CD4-positive, alpha-beta memory T cell (primary cell): ENCODE measurements at places on chromosomes 1 and 21. TPM values are rescaled to one million over a fixed set of nuclear protein-coding genes. Genes with fewer than 3 reads are reported as not detected.

Gene PLA2G2F
- not detected for total RNA-seq

Gene AMY1B
- total RNA-seq, result not detected

Gene MLLT11
- 4.9 TPM for total RNA-seq

Gene MMP23B
- 3.7 TPM for total RNA-seq

Gene SELL
- total RNA-seq, result 396 TPM

Gene HUNK
- total RNA-seq, result 0.44 TPM

Gene SPRR3
- not detected for total RNA-seq

DNA sequence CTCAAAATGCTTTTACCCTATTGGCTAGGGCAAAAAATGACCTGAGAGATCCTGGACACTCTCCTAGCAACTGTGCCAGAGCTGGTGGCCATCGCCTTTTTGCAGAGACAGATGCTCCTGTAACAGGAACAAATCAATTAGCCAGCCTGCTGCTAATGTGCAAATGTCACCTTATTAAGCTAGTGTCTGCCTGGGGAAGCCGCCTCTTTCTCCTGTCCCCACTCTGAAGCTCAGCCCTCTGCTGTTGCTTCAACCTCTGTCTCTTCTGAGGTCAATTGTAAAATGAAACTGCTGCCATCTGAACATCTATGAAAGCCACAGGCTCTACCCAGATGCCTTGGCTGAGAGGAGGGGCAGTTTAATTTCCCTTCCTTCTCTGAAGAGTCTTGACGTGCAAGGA is 85.5 kb upstream of the CACNA1E start:
- peak; percentile 54 for DNase-seq

DNA sequence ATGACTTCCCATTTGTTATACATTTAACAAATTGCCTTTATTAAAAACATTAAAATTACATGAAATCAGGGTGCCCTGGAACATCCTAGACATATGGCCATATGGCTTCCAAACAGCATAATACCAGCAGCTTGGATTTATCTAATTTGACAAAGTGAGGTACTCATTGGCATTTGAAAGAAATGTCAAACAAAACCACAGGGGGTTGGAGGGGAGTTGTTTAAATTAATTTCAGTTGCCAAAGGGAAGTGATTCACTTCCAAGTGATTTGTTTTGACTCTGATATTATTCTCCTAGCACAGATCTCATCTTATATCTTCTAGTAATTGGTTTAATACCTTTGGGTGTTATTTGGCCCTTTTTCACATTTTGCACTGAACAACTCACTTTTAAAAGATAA is 24.5 kb upstream of the POU2F1 start:
- DNase-seq, result no peak

- DNase-seq, result no peak
Observed at GRCh38 chr1:97767381-97767780, 153.5 kb downstream of the DPYD start.

GRCh38 chr1:3577300-3577699 is 34.0 kb downstream of the MEGF6 start:
- no peak for DNase-seq

DNA sequence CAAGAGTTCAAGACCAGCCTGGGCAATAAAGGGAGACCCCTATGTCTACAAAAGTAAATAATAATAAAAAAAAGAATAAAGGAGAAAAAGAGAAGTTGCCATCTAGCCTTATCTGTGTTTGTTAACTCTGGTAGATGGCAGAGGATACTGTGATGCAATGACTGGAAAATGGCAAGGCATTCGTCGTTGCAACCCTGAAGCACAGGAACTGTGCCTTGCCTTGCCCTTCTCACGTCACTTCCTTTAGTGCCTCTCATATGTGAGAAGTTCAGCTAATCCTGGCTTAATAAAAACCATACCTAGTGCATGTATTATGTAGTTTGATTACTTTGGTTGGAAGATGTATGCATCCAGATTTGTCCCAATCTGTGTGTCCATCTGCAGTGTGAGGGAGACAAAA is 25.8 kb upstream of the PIGC start:
- no peak for DNase-seq

DNA sequence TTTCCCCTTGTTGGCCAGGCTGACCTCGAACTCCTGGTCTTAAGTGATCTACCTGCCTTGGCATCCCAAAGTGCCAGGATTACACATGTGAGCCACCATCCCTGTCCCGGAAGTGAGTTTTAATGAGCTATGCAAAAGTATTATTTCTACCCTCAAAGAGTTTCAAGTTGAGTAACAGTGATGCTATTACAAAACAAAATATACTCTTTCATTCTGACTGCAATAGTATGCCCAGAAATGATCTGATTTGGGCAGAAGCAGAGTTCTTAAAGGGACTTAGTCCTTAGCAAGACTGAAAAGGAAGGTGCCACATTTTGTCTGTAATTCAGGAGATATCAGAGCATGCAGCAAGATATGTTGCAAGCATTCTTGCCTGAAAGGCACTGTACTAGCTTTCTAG is 375.4 kb downstream of the NUF2 start:
- no peak for DNase-seq

GRCh38 chr1:26145041-26145959 is 13.6 kb upstream of the FAM110D start:
- DNase-seq, result peak; percentile 74

DNA sequence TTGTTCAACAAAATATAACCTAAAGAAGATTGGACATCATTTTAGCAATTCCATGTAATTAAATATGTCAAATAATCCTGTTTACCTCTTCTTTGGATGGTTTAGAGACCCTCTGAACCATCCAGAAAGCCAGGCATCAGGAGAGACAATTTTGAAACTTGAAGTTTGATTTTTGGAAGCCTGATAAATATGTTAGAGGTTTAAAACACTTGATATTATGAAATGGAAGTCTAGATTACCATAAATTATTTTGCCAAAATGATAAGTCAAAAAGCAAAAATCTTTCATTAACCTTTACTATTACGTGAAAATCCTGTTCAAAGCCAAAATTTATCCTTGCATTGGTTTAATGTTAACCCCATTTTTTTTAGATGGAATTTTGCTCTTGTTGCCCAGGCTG is 43.5 kb downstream of the CCDC30 start:
- DNase-seq, result no peak

DNA sequence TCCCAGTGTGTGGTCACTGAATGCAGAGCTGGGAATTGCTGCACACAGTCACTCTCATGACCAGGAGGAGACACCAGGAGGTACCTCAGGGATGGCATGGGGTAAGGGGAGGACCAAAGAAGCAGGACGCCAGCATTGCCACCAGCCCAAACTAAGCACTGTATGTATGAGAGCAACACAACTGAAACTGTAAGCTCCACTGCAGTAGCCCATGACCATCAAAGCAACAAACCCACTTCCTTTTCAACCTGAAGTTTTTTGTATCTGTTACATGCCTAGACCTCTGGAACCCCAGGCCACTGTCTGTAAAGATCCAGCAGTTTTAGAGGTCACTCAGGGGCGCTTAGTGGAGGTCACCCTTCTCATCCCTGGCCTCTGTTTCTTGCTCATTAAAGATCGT is 164.3 kb downstream of the SETD4 start:
- no peak for DNase-seq

DNA sequence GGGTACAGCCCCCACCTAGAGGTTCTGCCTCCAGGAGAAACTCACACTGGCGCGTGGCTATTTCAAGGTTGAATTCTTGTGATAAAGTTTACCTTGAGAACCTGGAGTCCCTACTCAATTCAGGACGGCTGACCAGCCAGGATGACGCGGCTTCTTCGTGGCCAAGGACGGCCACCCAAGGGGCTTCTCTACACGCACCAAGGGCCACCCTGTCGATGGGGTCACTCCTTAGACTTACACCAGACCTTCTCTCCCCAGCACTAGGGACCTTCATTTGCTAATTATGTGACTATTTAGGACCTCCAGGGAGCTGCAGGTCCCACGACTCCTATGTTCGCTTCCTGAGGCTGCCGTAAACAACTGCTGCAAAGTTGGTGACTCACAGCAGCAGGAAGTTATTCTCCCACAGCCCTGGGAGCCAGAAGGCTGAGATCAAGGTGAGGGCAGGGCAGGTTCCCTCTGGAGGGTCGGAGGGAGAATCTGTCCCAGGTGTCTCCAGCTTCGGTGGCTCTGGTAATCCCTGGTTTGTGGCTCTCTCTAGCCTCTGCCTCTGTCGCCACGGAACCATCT is 135.9 kb downstream of the NPHP4 start:
- DNase-seq, result no peak

- no peak for DNase-seq
Observed at GRCh38 chr1:113834716-113835115, 22.4 kb upstream of the RSBN1 start.

DNA sequence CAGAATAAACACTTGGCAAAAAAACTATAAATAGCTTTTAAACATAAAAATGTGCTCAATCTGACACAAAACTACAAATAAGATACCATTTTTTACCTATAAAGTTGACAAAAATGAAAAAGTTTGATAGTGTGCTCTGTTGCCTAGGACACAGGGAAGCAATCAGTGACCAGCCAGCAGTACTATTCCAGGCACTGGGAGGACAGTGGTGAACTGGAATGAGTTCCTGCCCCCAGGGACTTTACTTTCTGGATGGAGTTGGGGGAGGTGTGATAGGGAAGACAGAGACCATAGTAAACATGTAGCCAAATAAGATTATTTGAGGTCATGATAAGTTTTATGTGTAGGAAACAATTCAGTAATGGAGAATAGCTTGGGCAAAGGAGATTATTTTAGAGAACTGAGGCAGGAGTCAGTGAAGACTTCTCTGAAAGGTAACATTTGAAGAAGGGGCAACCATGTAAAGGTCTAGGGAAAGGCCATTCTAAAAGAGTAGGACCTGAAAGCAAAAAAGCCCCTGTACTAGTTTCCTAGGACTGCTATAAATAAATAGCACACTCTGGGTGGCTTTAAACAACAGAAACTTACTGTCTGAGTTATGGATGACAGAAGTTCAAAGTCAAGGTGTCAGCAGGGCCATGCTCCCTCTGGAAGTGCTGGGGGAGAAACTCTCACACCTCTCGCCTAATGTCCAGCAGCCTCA is 42.0 kb downstream of the EEIG2 start:
- DNase-seq, result no peak

DNA sequence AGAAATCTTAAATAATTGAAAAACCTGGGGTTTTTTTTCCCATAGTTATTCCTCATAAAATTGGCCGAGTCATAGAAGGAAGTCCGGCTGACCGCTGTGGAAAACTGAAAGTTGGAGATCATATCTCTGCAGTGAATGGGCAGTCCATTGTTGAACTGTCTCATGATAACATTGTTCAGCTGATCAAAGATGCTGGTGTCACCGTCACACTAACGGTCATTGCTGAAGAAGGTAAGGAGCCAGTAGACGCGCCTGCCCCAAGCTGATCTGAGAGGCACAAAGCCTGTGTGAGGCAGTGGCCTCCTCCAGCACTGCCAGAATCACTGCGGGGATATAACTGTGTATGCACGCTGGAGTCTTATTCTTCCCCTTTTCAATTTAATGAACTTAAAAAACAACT is 100.3 kb downstream of the PHTF1 start:
- no peak for DNase-seq

DNA sequence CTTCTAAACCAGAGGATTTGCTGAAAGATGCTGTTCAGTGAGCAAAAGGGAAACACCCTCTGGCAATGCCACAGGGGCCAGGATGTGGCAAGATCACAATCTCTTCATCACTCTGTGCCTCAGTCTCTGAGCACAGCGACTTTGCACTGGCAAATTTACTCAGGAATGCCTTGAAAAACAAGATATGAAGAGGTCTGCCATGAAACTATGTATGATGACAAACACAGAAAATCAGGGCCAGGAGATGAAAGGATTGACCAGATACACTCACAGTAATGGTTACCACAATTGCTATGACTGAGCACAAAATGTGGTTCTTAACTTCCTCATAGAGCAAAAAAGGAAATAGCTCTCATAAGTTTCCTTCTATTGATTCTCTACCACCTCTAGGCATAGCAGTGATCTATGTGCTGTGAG is 5.8 kb downstream of the TTC13 start:
- peak; percentile 90 for DNase-seq

- DNase-seq, result no peak
Observed at GRCh38 chr1:69070660-69071373, 496.9 kb upstream of the LRRC7 start.
